ENCODE measurements at places on chromosomes 1 and 21. TPM values are rescaled to one million over a fixed set of nuclear protein-coding genes. Genes with fewer than 3 reads are reported as not detected.
A peak's percentile ranks its signal among the peaks of the same experiment; 100 is the strongest.

DNA sequence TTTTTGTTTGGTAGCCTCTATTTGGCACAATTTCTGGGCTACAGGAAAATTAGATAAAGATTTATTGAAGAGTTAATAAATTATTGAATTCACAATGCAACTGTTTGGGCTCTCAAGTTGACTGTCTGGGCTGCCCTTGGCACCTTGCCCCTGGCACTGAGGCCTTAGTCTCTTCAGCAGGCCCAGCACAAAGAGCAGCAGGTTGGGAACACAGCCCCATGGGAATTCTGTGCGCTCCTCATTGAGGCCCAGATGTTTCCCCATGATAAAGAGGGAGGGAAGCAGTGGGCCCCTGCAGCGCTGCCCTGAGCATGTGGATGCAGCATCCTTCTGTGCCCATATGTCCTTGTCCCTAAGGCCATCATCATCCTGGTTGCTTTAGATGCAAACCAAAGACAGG, 2.9 kb downstream of the CRNN start:
- DNase-seq, result no peak

- no peak for DNase-seq
Measured at GRCh38 chr1:210496063-210496462, 167.4 kb downstream of the HHAT start.

The CR1 gene
- total RNA-seq, result 1.5 TPM

DNA sequence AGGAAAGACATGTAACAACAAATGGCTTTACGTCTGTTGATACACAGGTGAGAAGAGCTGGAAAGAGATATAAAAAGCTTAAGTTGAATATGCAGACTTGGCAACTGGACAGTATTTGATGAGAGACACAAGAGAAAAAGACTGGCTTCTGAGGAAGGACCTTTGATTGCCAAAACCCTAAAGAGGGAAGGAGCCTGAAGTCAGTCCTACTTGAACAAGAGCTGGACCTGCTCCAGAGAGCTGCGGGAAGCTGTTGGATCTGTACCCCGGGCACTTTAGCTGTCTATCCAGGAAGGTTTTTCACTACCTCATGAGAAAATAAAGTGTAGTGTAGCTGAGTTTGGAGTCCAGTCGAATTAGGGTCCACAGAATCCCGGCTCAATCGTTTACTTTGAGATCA, 25.3 kb upstream of the LRRC8B start:
- peak; percentile 15 for DNase-seq

DNA sequence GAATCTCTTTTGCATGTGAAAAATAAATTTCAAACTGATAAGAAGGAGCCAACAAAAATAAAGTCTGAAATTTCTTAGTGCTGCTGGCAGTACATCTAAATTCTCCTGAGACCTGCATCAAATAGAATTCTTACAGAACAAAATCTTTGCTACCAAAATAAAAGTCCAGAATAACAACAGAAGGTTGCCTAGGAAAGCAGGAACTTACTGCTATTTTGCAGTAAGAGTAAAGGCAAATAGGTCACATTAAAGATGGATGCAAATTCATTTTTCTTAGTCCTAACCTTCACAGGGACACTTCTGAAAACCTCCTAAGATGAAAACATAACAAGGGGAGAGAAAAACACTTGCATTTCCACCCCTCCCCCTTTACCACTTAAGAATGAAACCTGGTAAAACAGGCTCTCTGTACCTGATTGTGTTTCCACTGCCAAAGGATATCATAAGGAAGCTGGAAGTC, 59.0 kb downstream of the RUSC1 start:
- peak; percentile 60 for DNase-seq

GRCh38 chr1:23384312-23385058, 14.8 kb upstream of the ZNF436 start:
- DNase-seq, result no peak

DNA sequence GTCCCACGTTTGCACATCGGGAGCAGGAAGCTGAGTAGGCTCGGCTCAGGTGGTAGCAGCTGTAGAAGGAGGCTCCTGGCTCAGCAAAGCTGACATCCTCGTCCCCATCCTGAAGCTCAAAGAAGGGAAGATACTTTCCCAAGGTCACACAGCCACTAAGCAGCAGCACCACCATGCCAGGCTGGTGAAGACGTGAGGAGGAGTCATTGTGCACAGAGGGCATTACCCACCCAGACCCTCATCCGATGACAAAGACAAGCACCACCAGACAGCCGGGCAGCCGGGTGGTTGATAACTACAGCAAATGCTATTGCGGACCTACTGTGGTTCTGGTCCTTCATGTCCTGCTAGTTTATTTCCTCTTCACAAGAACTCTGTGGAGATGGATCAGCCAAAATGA, 186.9 kb downstream of the MATN1 start:
- DNase-seq, result no peak

GRCh38 chr1:248906753-248907661, 972 bp downstream of the PGBD2 start:
- no peak for DNase-seq

The NCAM2 gene
- total RNA-seq, result 7.1 TPM

DNA sequence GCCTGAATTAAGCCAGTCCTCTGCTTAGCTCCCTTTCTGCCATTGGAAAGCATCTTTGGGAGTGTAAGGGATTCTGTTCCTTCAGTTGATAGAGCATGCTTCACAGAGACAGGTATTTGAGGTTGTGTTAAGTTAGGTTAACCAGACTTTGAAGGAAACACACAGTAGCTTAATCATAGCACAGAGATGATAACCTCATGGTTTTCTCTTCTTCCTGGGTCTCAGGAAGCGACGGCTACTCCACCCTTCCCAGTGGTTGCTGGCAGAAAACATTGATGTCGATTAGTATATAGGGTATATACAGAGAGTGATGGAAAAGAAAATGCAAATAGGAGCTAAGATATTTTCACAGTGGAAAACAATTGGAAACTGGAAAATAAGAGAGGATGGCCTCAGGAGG, 42.0 kb downstream of the S1PR1 start:
- DNase-seq, result no peak

The SYT11 gene
- 26.2 TPM for total RNA-seq

DNA sequence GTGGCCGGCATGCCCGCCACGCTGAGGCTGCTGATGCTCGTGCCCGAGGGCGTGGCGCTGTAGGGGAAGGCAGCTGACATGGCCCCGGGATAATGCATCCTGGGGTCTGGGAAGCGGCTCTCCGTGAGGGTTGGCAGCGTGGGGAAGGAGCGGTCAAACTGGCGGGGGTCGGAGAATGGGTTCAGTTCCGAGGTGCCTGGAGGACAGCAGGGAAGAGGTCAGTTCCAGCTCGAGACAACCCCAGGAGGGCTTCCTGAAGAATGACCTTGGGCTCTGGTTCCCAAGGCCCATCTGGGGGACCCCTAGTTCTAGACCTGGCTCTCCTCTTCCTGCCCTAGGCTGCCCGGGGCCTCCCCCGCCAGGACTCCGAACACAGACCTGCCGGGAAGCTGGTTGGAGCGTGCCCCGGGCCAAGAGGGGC, 27.6 kb downstream of the RUNX3 start:
- DNase-seq, result no peak
